ENCODE measurements at places on chromosomes 4 and X. TPM values are rescaled to one million over a fixed set of nuclear protein-coding genes. Genes with fewer than 3 reads are reported as not detected.

The CFP gene
- total RNA-seq = 2.9 TPM

DNA sequence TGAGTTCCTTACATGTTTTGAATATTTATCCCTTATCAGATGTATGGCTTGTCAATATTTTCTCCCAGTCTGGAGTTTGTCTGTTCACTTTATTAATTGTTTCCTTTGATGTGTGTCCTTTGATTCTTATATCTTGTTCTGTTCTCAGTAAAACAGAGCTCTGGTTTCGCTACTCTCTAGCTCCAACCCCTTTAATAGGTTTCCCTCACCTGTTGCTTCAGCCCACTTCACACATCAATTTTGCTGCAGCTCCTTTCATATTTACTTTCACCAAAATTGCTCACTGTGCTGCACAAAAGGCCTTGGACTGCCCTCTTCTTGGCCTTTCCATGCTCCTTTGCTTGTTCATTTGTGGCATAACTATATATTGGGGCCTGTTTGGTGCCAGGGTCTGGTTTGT lies 85.1 kb downstream of the CFAP299 start:
- no peak for DNase-seq

- no peak for DNase-seq
Measured at GRCh38 chr4:98517218-98518021, 141.0 kb downstream of the TSPAN5 start.

The GLRA2 gene
- total RNA-seq = not detected

Measured in prostate gland (tissue), 2 donors.